ENCODE measurements at places on chromosomes 4 and X.

- peak; percentile 17 for DNase-seq
Observed at GRCh38 chr4:182765987-182766856, 151.0 kb downstream of the DCTD start.

DNA sequence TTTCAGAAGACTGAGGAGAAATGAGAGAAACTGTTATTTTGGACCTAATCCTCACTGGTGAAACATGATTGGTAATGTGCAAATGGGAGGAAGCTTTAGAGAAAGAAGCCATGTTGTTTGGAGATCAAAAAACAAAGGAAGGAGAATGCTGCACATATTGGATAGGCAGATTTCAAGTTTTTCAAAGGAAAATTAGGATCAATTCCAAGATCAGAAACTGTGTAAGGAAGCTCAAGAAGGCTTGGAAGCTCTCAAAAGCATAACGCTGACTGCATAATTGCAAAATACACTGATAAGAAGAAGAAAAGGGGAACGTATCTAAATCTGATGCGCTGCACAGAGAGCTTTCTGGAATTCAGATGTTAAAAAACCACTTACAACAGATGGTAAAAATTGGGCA is 34.6 kb downstream of the KLHL15 start:
- no peak for DNase-seq

DNA sequence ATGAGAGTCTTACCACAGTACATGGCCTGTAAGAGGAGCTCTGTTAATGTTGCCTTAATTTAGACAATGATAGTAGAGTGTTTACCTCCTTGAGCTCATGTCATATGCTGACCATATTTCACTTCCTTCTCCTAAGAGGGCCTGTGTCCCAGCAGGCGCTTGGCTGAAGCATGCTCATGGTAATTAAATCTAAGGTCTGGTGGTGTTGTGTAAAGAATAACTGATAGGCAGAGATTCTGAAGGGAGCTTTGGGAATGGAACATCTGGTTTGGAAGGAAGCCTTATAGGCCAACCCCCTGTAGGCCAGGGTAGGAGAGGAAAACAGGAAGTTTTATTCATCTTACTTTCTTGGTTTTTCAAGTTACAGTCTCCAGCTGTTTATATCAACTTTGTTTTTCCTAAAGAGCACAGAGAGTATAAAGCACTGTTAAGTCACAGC is 300.2 kb downstream of the USP46 start:
- no peak for DNase-seq

- no peak for DNase-seq
Observed at GRCh38 chr4:81650606-81651242, 179.0 kb upstream of the RASGEF1B start.

- DNase-seq, result no peak
Observed at GRCh38 chr4:187271848-187272247, 548.2 kb upstream of the FAT1 start.

DNA sequence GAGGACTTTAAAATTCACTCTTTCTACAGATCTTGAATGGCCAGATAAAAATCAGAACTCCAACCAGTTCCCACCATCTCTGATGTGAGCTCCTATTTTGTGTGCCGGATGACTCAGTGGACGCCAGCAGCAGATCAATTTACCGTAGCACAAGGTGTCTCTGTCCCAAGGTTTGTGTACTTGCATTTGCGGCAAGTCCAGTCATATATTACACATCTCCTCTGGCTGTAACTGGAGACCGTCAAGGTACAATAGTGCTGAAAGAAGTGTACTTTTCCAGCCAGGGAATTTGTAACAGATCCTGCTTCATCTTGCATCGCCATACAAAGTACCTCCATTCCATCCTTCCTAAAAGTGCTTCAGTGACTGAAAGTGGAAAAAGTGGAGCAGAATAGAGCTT is 108.2 kb upstream of the SORBS2 start:
- DNase-seq, result no peak

- DNase-seq, result no peak
Observed at GRCh38 chrX:4825550-4825949, 1112.1 kb upstream of the PRKX start.

DNA sequence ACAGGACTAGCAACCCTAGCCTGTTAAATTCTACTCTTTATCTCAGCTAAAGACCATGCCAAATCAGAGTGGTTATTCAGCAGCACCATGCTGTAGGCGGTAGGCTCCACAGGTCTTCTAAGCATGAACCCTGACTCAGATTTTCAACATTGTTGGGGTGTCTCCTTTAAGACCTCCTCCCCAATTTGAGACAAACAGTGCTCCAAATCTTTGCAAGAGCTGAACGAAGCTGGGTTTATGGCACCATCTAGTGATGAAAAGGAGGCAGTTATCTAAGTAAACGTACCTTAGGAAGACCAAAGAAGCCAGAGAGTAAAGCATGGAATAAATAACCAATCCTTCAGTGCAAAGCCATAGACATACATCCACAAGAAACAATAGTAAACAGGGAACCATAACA is 334.5 kb upstream of the SLC7A11 start:
- DNase-seq, result peak; percentile 54

GRCh38 chr4:46934726-46935125 is 25.7 kb upstream of the COX7B2 start:
- no peak for DNase-seq

- no peak for DNase-seq
Observed at GRCh38 chr4:185809533-185810071, 2.4 kb downstream of the SORBS2 start.

GRCh38 chrX:23235051-23235450 is 99.6 kb upstream of the PTCHD1 start:
- no peak for DNase-seq

All from fibroblast of skin of scalp (primary cell).